ENCODE measurements at places on chromosomes 7 and 10.

GRCh38 chr10:5951167-5951711 is 26.1 kb downstream of the IL15RA start:
- no peak for DNase-seq

DNA sequence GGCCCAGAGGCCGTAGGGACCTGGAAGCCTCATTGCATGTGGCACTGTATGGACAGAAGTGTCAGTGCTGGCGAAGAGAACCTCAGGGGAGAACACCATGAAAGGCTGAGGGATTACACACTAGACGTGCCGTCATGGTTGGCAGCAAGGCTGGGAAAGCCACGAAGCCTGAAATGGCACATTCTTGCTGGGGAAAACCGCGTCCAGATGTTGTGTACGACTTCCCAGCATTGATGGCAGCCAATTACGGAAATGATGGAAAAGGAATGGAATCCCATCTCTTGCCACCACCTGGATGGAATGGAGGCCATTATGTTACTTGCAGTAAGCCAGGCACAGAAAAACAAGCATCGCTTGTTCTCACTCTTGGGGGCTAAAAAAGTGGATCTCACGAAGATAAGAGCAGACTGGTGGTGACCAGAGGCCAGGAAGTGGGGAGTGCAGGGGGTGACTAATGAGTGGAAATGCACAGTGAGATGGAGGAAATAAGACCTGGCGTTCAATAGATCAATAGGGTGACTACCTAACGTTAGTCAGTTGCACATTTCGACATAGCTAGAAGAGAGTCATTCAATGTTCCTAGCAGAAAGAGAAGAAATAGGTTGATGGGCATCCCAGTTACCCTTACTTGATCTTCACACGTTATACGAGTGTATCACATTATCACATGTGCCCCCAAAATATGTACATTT is 14.6 kb upstream of the PWWP2B start:
- DNase-seq = no peak

DNA sequence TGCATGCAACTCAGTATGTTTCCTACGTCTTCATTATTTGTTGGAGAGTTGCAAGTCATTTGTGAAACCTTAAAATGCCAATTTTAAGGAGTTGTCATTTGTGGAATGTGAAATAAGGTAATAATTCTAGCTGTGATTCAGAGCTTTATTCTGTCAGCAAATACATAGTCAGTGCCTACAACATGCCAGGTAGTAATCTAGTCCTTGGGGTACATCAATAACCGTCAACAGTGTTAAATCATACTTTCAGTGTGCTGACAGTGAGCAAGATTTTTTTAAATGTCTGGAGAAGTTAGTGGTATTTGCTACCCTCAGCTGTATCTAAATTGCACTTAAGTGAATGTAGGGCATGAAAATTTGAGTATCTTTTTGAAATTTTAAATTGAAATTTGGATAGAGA is 36.7 kb downstream of the MPLKIP start:
- DNase-seq = no peak

- DNase-seq = no peak
Measured at GRCh38 chr10:86364491-86365345, 1.9 kb downstream of the GRID1 start.

GRCh38 chr10:116905845-116906210 is 56.5 kb downstream of the ENO4 start:
- no peak for DNase-seq

GRCh38 chr10:46291817-46292572 is 5.2 kb downstream of the ANTXRL start:
- no peak for DNase-seq

GRCh38 chr10:91953600-91954160 is 30.1 kb downstream of the BTAF1 start:
- DNase-seq = no peak

GRCh38 chr7:106190589-106191330 is 78.6 kb upstream of the SYPL1 start:
- DNase-seq = no peak

- no peak for DNase-seq
Measured at GRCh38 chr7:108099713-108100112, 30.4 kb downstream of the LAMB4 start.

GRCh38 chr10:133126431-133127290 is 33.4 kb upstream of the KNDC1 start:
- DNase-seq = no peak

DNA sequence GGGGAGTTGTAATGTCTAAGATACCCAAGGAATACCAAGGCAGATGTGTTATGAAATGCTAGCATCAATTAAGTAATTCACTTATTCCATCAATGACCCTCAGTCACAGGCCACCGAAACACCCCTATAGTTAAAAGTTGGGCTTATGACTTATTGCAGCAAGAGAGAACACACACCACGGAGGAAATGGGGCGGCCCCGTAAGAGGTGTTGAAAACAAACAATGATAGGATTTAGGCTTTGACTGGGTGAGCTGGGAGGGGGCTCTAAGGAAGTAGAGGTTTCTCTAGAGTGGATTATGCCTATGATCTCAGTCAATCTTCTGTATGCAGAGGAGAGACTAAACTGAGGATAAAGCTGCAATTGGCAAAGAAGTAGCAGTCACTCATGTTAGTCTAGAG is 45.4 kb upstream of the PRKCQ start:
- DNase-seq = no peak

DNA sequence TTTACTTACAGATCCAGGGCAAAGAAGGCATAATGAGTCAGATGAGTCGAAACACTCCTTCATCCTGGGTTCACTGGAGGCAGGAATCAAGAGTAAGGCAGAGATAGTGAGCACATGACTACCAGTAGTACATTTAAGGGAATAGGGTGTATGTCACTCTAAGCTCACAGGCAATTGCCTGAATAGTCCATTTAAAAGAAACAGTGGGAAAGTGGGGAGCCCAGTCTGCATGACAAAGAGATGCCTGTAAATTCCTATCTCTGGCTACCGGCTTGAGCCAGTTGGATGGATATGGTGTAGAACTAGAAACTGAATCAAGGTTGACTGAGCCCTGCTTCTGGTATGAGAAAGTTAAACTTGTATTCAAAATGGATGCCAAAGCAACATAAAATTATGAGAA is 861.5 kb upstream of the ZWINT start:
- no peak for DNase-seq
